ENCODE measurements at places on chromosomes 5 and 9.

DNA sequence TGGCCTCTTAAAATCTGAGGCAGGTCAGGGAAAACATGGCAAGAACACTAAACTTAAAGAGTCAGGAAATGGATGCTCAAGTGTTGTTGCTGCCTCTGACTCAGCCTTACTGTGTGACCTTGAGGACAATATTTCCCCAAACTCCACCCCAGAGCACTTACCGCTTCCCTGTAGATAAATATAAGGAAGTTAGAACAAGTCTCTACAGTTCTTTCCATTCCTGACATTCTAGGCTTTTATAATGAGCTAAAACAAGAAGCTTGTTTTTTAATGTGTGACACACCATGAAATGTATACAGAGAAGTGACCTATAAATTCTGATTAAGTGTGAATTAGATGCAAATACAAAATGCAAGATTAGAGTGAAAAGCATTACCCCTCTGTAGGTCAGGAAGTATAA is 129.3 kb downstream of the GRIA1 start:
- DNase-seq = no peak

GRCh38 chr9:73537561-73537960 is 385.9 kb downstream of the ANXA1 start:
- no peak for DNase-seq

DNA sequence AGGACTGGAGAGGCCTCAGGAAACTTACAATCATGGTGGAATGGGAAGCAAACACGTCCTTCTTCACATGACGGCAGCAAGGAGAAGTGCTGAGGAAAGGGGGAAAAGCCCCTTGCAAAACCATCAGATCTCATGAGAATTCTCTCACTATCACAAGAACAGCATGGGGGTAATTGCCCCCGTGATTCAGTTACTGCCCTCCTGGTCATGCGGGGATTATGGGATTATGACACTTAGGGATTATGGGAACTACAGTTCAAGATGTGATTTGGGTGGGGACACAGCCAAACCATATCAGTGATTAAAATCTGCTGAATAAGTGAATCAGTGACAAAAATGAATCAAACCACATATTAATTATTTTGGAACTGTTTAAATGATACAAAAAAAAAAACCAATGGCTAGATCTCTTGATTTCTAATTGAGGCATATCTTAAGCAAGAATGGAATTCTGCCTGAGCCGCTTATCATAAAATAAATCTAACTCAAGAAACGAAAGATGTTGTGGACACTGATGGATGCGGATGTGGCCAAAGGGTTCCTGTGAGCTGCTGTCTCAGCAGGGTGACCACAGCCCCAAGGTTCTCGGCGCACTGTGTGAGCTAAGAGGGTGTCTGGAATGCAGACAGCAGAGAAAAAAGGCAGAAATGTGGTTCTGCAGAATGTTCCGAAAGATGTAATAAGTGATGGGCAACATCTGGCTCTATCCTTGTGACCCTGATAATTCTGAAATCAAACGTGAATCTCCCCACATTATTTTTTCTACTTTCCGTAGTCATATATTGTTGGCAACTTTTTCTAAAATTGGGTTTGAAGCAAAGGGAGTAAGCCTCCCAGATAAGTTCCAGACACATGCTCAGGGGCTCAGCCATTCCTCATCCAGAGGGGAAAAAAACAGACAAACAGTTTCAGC is 107.2 kb upstream of the ICE1 start:
- no peak for DNase-seq

GRCh38 chr9:124511891-124512805 is 4.9 kb upstream of the NR5A1 start:
- DNase-seq = no peak

DNA sequence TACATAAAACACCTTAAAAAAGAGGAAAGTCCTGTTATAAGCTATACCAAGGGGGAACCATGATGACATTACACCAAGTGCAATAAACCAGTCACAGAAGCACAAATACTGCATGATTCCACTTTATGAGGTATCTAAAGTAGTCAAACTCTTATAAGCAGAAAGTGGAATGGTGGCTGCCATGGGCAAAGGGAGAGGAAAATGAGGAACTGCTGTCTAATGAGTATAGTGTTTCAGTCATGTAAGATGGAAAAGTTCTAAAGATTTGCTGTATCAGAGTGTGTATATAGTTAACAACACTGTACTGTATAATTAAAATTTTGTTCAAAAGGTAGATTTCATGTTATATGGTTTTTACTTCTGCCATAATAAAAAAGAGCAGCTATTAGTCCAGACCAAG is 34.6 kb upstream of the NR5A1 start:
- no peak for DNase-seq

DNA sequence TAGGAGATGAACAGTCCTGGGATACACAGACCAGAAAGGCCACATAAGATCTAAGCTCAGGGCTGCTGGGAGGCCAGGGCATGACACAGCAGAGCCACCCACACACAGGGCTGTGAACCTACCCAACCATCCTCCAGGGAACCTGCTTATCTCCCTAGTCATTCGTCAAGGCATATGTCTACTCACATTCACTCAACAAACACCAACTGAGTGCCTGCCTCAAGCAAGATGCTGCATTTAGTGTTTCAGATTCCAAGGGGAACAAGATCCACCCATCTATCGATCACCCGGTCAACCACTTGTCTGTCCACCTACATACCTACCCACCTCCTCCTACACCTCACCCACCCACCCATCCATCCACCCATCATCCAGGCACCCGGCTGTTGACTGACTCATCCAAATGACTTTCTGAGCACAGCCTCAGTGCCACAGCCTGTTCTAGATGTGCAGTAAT is 1.9 kb downstream of the DPM2 start:
- no peak for DNase-seq

GRCh38 chr5:173758676-173759075 is 129.5 kb upstream of the CPEB4 start:
- DNase-seq = no peak

DNA sequence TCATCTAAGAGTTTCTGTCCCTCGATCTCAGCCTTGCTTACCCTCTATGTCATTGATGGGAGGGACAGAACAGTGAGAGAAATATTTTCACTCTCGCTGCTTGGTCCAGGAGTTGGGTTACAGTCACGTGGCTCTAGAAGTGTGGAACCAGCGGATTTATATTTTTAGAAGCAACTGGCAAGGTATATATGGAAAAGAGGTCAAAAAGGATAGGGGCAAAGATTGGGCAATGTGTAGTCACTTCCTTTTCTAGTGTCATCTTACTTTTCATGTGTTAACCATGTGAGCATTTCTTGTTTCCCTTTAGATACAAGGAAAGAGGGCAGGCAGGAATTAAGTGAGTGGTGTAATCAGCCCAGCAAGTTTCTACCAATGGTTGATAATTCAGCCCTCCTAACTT is 111.5 kb upstream of the ZNF366 start:
- DNase-seq = no peak

- DNase-seq = no peak
Observed at GRCh38 chr5:138901716-138902115, 26.6 kb upstream of the LRRTM2 start.

GRCh38 chr5:58490402-58491050 is 709 bp upstream of the GAPT start:
- DNase-seq = no peak

- no peak for DNase-seq
Observed at GRCh38 chr5:114702136-114702535, 340.3 kb downstream of the KCNN2 start.

DNA sequence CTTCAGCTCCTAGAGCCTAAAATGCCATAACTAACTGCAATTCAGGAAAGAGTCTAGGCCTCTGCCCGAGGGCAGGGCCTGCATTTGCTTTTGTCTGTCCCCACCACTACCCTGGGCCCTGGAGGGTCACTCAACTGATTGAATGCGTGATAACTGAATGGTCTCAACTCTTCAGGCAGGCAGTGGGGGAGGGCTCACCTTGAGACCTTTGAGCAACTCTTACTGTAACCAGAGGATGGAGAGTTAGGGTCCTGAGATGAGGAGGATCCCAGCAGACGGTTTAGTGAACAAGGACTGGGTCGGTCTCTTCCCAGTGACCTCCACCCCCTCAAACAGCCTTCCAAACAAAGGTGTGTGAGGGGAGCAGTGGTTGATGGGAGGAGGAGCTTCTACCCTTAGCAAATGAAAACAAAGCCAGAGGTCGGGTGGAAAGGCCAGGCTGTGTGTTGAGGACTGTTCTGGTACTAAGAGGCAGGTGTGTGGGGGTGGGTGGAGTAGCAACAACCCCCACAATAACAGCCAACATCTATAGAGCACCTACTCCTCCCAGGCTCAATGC is 59.4 kb downstream of the CXXC5 start:
- no peak for DNase-seq

DNA sequence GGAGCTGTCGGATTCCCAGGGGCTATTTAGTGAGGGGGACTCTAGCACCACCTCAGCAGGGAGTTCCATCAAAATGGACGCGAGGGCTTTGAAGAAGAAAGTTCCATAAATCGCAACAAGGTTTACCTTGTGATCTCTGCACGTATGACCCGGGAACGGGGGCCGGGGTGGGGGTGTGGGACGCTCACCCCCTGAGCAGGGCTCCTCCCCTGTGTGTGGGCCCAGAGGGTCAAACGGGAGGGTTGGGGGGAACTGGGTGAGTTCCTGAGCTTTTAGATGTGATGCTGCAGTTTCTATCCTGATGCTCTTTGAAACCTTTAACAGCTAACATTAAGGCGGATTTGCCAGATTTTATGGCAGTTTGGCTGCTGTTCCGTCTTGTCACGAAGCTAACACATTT is 18.9 kb upstream of the LRRC14B start:
- DNase-seq = no peak

DNA sequence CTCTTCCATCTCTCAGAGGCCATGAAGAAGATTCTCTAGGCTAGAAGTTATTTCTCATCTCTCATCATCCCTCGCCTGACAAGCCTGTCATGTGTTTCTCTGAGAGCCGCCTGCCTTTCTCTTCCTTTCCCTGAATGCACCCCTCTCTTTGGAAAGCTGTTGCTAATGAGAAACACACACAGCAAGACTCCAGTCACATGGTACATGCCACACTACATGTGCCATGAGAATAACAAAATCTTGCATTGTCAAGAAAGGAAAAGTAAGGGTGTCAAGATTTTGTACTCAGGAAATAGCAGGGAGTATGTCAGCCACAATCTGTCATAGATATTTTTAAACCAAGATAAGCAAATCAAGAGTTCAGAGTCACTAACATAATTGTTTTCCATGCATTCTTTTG is 8.9 kb downstream of the AGXT2 start:
- DNase-seq = no peak

GRCh38 chr5:115435778-115436712 is 108.5 kb downstream of the FEM1C start:
- DNase-seq = no peak

Data from activated CD8-positive, alpha-beta T cell treated with anti-CD3 and anti-CD28 coated beads, Interleukin-2, amount 10 ng/mL, durations not matched to agents 7 days and 5 days (primary cell).